Hindlimb muscle (tissue), 1 donor: ENCODE measurements at places on chromosomes 4 and X.
A peak's percentile ranks its signal among the peaks of the same experiment; 100 is the strongest.

DNA sequence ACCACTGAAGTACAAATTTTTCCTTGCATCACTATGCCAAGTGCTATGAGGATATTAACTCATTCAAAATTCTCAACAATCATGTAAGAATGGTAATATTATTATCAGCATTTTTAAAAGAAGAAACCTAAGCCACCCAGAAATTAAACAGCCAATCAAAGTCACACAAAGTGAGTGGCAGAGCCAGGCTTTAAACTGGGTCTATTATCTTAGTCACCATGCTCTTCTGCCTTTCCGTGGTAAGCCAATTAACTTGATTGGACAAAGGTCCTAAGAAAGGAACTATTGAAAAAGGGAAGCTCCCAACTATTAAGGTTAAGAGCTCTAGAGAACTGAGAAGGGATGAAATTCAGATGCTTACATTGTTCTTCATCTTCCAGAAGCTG is 111.5 kb downstream of the ASB9 start:
- DNase-seq, result no peak

DNA sequence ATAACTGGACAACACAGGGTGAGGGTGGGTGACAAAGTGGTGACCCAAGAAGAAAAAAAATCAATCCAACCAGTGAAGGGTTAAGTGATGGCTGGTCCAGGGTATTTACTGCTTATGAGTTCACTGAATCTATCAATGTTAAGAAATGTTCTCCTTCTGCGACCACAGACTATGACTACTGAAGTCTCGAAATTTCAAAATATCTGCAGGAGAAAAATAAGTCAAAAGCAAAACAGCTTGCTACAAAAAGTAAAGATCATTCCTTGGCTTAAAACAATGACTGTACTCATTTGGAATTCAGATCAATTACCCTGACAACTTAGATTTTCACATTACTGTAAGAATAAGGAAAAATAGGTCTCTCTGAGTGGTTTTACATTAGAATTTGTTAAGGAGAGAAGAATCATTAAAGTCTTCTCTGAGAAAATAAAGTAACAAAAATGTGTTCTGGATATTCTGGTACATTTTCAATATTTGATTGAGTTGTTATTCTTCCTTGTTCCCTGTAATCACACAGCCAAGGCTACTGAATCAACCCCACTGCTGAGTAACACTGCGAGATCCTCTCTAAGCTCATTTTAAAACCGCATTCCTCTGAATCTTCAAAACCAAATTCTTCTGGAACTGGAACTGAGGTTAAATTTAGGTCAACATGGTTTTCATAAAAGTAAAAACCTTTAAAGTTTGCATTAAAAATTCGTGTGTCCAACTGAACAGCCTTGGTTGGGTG is 22.7 kb downstream of the SMPX start:
- no peak for DNase-seq

GRCh38 chrX:111869639-111870034 is 6.3 kb upstream of the TRPC5OS start:
- peak; percentile 58 for DNase-seq

GRCh38 chr4:7448036-7448435 is 13.3 kb upstream of the PSAPL1 start:
- no peak for DNase-seq

- peak; percentile 40 for DNase-seq
Observed at GRCh38 chr4:26557164-26557563, 26.7 kb upstream of the TBC1D19 start.

GRCh38 chrX:119105826-119106225 is 21.8 kb downstream of the KIAA1210 start:
- no peak for DNase-seq

DNA sequence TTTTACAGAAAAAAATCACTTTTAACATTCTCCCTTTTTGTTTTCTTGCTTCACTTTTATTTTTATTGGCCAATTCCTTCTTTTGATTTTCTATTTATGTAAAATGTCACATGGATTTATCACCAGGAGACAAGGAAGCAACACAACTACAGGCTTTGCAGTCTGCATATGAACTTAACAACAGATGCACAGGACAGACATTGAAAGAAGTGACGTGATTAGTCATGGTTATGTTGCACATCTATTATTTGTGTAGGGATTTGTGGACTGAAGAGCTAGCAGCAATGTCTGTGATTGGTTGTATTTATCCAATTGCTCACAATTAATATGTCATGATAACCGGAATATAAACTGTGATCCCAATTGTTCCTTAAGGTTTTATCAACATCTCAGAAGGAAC is 147.8 kb upstream of the KLF3 start:
- no peak for DNase-seq

DNA sequence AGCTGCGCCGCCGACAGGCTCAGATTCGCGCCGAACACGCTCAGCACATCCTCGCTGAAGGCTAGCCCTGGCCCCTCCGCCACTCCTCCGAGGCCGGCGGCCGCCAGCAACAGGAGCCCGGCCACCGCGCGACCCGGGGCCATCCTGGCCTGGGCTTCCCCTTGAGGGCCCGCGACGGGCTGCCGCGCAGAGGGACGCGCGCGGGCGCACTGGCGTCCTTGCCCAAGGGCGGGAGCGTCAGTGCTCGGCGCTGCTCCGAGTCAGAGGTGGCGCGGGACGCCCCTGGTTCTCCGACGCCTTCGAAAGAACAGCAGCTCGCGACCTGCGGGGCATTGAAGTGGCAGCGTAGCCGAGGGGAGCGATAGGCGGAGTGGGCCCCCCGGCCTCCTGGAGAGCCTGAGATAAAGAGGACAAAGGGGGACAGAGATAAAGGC is 745 bp downstream of the SLC39A8 start:
- peak; percentile 56 for DNase-seq

- no peak for DNase-seq
Observed at GRCh38 chr4:144614850-144615585, 30.9 kb upstream of the HHIP start.

DNA sequence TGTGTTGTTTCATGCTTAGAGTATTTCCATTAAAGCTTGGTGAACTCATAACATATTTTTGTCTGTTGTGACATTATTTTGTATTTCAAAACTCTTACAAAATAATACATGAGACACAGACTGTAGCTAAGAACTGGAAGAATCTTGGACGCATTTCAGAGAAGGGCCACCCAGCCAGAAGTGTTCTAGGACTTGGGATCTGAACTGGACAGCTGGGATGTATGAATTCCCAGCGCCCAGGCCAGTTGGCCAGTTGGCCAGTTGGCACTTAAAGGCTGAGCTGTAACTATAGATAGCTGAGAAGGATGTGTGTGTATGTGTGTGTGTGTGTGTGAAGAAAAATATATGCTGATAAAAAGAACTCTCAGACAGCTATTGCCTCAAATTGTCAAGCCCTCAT is 193.4 kb upstream of the GPR101 start:
- peak; percentile 49 for DNase-seq

DNA sequence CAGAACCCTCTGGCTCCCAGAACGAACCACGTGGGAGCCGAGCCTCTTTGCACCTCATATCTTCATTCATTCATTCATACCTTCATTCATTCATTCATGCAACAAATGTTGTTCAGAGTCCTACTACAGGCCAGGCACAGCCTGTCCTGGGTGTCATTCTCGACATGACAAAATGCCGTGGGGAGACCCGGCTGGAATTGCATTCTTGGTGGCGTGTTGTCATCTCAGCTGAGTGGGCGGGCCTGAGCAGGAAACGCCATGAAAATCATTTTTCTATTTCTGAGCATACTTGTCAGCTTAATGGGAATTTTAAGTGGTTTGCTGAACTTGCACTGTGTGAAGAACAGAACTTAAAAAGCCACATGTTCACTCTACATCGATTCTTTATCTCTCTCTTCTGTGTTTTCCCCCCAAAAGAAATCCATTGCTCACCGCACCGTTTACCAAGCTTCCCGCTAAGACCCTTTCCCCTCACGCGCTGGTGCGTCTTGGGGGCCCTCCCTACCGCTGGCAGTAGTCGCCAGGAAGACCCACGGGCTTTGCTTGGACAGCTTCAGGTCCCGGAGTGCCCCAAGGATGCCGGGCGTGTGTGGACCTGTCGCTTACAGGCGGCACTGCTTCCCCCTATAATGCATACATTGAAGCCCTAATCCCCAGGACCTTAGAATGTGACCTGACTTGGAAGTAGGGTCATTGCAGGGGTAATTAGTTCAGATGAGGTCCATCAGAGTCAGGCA is 41.6 kb upstream of the HMX1 start:
- no peak for DNase-seq

GRCh38 chr4:6710282-6710681 is 617 bp upstream of the MRFAP1L1 start:
- no peak for DNase-seq

DNA sequence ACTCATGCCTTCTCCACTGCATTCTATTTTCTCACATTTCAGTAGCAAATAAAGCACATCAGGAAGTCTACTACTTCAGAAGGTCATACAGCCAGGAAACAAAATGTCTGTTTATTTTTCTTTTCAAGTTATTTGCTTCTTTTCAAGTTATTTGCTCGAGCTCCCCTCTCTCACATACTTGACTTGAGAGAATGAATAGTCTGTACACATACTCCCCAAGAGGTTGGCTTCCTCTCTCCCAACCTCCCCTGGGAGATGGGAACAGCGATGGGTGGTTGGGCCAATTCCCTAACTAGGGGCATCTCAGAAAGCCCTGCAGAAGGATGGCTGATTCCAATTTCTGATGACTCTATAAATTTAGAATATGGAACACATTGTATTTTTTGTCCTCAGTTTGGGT is 64.7 kb upstream of the PTPN13 start:
- no peak for DNase-seq

GRCh38 chr4:66197451-66197850 is 527.2 kb upstream of the EPHA5 start:
- DNase-seq, result no peak

GRCh38 chrX:121122332-121122731 is 74.9 kb downstream of the GLUD2 start:
- no peak for DNase-seq

DNA sequence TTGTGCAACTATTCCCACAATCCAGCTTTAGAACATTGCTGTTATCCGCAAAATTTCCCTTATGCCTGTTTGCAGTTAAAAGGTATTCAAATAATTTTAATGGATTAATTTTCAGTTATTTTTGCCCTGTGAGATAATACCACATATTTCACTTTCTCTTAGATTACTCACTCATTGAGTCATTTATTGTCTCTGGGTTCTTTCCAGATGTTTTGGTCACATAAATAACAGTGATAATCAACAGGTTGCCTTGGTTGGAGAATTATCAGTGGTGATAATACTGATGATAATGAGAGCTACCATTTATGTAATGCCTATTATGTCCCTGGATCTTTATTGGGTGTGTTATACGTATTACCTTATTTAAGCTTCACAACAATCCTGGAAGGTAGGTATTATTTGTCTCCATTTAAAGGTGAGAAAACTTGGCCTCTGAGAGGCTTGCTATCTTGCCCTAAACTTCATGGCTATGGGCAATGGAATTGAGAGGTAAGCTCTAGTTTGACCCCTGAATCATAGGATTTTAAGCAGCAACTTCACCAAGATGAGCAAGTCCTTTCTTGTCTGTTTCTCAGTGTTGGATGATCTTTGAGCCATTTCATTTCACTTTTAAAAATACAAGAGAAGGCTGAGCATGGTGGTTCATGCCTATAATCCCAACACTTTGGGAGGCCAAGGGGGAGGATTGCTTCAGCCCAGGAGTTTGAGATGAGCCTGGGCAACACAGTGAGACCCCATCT is 87.4 kb downstream of the KIT start:
- DNase-seq, result no peak

GRCh38 chr4:86686741-86687140 is 92.6 kb downstream of the PTPN13 start:
- DNase-seq, result no peak
